ENCODE measurements at places on chromosomes 16 and 17.

DNA sequence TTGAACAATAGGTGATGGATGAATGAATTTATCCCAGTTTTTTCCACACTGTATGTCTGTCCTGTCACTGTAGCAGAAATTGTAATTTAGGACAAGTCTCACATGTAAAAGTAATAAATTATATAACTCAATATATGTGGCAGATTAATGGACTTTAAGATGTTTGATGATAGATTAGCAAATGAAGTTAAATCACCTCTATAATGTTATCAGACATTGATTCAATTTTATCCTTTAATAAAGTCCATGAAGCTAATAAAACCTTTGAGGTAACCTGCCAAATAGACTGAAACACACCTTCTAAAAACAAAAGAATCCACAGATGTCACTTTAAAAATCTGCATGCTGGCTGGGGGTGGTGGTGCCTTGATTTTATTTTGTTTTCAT, 83.3 kb upstream of the CORO6 start:
- H3K27me3 ChIP-seq: no peaks in the 10 kb centered on the region
- no peak overlapping the region for H3K4me3 ChIP-seq
- H3K36me3 ChIP-seq: no peaks in the 10 kb centered on the region
- DNase-seq: no peak

- H3K27ac ChIP-seq: no peak overlapping the region
- no peak for DNase-seq
- no peaks in the 10 kb centered on the region for H3K27me3 ChIP-seq
Observed at GRCh38 chr16:86671486-86672178, 93.3 kb downstream of the FOXL1 start.

GRCh38 chr17:30597776-30598288, 120.6 kb downstream of the GOSR1 start:
- no peaks in the 10 kb centered on the region for H3K36me3 ChIP-seq
- H3K4me3 ChIP-seq: no peak overlapping the region
- H3K4me1 ChIP-seq: peaks cover 7% of the 10 kb centered on the region

DNA sequence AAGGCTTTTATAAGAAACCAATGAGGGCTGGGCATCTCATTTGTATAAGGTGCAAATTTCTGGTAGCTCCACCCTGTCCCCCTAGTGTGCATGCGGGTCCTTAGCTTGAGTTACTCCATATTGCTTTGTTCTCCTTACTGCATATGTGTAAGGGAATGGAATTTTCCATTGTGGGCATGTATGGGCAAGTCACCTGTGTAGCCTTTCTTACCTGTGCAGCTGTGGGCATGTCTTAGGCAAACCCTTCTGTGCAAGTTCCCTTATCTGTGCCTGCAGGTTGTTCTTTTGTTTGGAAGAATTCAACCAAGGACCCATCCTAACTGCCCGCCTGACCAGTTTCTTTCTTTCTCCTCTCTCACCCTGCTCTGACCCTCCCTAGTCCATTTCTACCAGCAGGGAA, 122.8 kb upstream of the HS3ST4 start:
- H3K36me3 ChIP-seq: no peaks in the 10 kb centered on the region
- no peak for DNase-seq
- H3K4me1 ChIP-seq: no peaks in the 10 kb centered on the region

All from Caco-2 (cell line).